NCI-H2227 treated with DMSO at 0.1 percent for 48 hours (cell line): ENCODE measurements at places on chromosomes 11 and 22.
A peak's percentile ranks its signal among the peaks of the same experiment; 100 is the strongest.

- no peak for DNase-seq
These were observed 136.1 kb downstream of the TENM4 start for GRCh38 chr11:79304599-79305212.

- peak; percentile 52 for DNase-seq
These were observed 13.5 kb downstream of the EIF3L start for GRCh38 chr22:37862570-37863325.

GRCh38 chr11:1458340-1459218, 28.0 kb downstream of the MOB2 start:
- DNase-seq: peak; percentile 4

DNA sequence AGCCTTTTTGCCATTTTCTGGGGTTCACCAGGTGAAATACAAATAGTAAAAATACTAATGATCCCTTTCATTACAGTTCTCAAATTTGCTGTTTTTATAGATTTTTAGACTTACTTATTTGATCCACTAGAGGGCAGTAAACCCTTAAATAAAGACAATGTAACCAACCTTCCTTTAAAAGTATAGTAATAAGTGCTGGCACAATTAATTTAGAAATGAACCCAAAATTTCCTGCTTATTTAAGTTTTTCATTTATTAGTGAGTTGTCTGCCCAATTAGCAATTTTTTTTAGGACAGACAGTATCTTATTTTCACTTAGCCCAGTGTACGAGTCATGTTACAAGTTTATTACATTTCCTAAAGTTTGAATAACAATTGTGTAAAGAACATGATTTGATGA, 4.7 kb downstream of the DDIAS start:
- DNase-seq: peak; percentile 35

- no peak for DNase-seq
These were observed 328.3 kb downstream of the FAT3 start for GRCh38 chr11:92552942-92553341.

GRCh38 chr22:50320671-50321325, 6.0 kb downstream of the DENND6B start:
- no peak for DNase-seq

DNA sequence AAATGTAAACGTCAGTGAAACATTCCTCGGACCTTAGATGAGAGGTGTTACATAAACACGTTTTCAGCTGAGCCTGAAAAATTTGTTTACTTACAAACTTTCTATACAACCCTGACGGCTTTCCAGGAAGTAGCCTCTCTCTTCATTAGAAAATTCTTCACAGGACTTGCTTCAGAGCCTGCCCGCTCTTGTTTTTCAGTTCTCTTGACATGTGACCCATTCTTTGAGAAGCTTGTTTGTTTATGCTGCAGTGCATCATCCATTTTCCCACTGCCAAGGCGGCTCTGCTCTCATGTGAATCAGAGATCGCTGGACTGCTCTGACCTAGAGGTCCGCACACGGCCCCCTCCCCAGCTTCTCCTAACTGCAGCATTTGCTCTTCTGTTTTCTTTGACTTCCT, 47.9 kb upstream of the ARHGAP42 start:
- no peak for DNase-seq

GRCh38 chr11:63504933-63505586, 824 bp upstream of the LGALS12 start:
- DNase-seq: no peak

- peak; percentile 3 for DNase-seq
These were observed 550.4 kb downstream of the DLG2 start for GRCh38 chr11:85076535-85077330.

DNA sequence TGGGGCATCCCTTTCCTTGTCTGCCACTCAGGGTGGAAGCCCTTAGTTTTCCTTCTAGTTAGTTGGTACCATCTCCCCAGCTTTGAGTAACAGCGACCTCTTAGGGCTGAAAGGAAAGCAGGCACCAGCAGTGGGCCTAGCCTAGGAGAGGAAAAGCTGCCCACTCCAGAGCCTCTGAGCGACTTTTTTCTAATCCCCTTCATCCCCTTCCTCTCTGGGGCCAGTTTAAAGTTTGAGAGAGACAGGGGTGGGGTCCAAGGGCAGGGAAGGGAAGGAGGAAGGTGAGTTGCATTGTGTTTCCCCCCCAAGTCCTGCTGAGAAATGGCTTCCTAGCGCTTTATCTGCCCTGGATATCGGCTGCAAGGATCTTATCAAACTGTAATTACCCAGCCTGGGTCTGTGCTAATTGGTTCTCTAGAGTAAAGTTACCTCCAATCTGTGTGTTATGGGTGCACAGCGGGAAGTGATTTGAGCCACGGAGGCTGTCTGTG, 573.9 kb upstream of the CADM1 start:
- DNase-seq: peak; percentile 22

GRCh38 chr11:46280706-46281105, 3.2 kb downstream of the CREB3L1 start:
- no peak for DNase-seq

GRCh38 chr22:32411402-32411801, 645 bp downstream of the RTCB start:
- DNase-seq: no peak

- no peak for DNase-seq
These were observed 54.3 kb downstream of the SYTL2 start for GRCh38 chr11:85756401-85757200.

DNA sequence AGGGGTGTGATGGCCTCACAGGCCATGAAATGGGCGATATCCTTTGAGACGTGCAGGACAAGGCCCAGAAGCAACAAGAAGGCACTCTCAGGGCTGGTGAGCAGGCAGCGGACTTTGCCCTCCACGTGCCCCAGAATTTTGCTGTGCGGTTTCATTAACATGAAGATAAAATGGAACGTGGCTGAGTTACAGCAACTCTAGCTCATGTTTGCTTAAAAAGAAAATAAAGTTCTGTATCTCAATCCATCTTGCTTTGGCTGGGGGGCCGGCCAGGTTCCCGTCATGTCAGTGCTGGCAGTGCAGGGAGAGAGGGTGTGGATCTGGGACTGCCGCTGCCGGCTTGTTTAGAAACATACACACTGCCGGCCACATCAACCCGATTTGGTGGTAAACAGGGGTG, 370.1 kb downstream of the OPCML start:
- no peak for DNase-seq

DNA sequence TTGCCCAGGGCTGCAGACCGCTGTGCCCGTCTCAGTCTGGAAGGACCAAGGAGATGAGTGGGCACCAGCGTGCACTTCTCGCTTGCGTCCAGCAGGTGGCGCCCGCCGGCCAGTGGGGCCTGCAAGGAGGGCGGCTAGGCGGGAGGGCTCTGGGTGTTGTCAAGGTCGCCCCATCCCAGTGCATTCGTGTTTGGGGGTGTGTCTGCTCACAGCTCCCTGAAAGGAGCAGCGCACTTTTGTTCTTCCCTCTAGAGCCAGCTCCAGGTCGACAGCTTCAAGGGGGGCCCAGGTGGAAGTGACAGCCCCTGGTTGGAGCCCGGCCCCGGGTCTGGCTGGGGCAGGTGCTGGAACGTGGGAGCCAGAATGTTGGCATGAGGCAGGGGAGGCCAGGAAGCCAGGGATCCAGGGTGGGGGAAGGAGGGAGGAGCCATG, 23.4 kb upstream of the MPPED1 start:
- peak; percentile 35 for DNase-seq

DNA sequence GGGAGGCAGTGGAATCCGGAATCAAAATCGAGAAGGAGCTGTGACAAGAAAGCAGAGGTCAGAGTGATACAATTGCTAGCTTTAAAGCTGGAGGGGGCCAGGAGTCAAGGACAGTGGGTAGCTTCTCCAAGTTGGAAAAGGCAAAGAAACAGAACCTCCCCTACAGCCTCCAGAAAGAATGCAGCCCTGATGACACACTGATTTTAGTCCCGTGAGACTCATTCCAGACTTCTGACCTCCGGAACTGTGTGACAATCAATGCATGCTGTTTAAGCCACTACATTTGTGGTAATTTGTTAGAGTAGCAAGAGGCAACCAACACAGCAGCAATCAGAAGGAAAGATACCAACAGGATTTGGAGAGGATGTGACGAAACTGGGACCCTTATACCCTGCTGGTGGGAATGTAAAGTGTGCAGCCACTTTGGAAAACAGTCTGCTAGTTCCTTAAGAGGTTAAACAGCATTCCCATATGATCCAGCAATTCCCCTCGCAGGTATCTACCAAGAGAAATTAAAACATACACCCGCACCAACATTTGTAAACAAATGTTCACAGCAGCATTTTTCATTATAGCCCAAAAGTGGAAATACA, 66.7 kb downstream of the DSCAML1 start:
- no peak for DNase-seq

- DNase-seq: peak; percentile 91
These were observed 464 bp upstream of the CECR2 start for GRCh38 chr22:17368554-17369438.

GRCh38 chr11:80521592-80521991, 1080.8 kb upstream of the TENM4 start:
- DNase-seq: no peak

DNA sequence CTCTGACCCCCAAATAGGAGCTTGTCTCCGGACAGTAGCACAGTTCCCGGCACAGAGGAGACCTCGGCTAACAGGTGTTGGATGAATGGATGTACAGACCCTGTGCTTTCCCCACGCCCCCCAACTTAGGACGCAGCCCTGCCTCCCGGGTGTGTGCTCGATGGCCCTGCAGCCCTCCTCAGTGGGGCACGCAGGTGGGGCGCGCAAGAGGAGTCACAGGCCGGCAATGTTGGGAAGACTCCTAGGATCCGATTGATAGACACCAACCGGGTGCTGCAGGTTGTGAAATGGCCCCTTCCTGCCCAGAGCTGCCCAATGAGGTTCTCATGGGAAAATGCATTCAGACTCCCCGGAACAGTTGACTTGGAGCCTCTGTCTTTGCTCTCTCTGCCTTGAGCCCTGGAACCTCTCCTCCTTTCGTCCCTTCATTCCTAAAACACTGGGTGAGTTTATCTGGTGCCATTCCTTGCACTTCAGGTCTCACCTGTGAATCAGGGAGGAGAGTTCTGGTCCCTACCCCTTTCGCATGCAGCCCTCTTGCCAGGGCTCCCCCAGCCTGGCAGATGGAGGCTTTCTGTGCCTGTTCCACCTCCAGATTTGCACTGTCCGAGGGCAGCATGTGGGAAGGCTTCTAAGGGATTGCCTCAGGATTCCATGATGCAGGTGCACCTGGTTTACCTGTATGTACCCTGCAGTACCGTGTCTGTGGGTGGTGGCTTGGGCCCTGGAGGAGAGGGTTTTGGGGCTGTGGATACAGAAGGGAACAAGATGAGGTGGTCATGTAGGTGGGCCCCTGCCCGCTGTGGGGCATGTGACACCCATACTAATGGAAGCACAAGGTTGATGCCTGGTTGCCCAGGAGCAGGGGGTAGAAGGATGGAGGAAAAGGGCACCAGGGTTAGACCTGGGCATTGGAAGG, 1.2 kb downstream of the MICALL1 start:
- no peak for DNase-seq

DNA sequence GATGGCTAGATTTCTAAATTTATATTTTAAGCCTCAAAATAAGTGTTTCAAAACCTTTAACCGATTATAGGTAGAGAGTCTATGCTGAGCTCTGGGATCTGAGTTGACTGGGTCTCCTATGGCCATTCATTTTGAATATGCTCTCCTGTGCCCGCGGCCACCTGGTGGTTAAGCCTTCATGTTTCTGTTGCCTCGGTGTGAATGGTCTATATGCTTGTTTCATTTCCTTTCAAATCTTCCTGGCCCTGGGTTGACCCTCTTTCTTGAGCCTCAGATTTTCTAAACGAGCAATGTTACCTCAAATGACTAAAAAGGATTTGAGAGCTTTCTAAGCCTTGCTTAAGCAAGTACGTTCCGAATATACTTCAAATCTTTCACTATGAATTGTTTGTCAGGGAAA, 789.4 kb upstream of the KIRREL3 start:
- no peak for DNase-seq
